ENCODE measurements at places on chromosomes 7 and 10.

DNA sequence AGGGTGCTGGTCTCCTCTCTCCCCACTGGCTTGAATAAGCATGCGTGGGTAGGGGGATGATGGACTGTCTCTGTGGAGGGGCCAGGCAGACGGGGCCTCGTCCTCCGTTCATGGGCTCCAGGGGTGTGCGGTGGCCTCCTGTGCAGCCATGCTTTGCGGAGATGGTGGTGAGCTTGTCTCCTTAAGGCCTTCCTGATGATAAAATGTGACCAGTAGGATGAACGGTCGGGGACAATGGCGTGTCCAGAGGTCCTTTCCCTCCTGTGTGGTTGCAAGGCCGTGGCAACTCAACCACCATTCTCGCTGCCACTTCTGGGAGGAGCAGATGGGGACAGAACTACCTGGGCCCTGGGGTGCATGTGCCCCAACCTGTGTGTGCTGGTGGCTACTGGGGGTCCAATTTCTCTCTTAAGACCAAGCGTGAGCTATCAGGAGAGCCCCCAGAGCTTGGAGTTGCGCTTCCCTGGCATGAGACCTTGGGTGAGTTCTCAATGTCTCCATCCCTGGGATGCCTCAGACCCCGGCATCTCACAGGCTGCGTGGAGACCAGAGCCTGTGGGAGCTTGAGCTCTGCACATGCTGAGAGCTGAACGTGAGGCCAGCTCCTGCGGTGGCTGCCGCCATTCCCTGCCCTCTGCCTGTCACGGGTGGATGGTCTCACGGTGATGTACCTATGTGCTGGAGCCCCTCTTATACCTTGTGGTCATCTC is 112.2 kb downstream of the INPP5A start:
- DNase-seq: no peak

GRCh38 chr10:96565774-96566173 is 21.0 kb downstream of the TM9SF3 start:
- DNase-seq: no peak

- no peak for DNase-seq
These were observed 12.0 kb upstream of the CRHR2 start for GRCh38 chr7:30694218-30694745.

- no peak for DNase-seq
These were observed 83.9 kb downstream of the OSBPL3 start for GRCh38 chr7:24896031-24896501.

GRCh38 chr10:29926693-29927048 is 132.7 kb downstream of the JCAD start:
- no peak for DNase-seq

DNA sequence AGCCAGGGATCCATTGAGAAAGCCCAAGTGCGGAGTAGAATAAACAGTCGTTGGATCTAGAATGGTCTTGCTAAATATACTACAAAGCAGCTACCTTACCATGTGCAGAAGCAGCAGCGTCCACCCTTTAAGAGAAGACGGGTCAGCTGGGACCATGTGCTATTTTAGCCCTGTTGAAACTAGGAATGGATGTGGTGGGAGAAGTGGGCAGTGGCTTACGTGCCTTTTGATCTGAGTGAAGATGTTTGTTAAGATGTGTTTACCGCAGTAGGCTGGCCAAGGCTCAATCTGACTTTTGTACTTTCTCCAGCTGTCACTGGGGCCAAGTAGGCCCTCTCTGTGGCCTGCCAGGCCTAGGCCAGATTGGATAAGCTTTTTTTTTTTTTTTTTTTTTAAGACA is 9.2 kb downstream of the HABP2 start:
- no peak for DNase-seq

- DNase-seq: no peak
These were observed 75.0 kb downstream of the AASS start for GRCh38 chr7:122068999-122069398.

DNA sequence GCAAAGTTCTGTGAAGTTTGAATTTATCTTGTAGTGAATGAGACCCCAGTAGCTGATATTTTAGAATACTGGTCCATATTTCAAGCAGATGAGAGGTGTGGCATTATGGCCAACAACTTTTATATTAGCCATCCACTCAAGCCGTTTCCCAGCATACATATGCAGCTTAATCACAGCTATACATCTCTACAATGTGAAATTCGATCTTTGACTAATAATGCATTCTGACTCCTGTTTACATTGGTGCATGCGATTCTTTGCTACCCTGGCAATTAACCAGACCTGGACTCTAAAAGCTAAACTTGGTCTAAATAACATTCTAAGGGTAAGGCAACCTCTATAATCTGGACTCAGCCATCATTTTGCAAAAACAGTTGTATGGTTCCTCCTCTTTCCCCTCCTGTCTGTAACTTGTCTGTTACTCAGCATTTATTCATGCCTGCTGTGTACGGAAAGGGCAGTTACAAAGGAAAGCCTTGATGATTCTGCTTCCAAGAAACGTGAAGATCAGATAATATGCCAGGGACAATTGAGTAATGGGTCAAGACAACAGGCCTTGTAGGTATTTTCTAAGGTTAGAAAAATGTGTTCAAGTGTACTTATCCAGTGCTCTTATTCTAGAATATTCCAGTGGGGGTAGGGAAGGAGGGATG is 50.6 kb downstream of the PNLIPRP2 start:
- no peak for DNase-seq

DNA sequence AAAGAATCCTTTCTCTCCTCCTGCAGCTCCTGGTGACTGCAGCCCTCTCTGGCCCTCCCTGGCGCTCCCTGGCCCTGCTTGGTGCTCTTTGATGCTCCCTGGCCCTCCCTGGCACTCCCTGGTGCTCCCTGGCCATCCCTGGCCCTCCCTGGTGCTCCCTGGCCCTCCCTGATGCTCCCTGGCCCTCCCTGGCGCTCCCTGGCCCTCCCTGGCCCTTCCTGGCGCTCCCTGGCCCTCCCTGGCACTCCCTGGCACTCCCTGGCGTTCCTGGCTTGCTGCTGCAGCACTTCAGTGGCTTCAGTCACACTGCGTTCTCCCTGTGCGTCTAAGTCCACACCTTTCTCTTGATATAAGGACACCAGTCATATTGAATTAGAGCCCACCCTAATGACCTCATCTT is 15.2 kb upstream of the FGFR2 start:
- no peak for DNase-seq

- no peak for DNase-seq
These were observed 170.3 kb downstream of the NEURL1 start for GRCh38 chr10:103663802-103664201.

- DNase-seq: no peak
These were observed 191.6 kb downstream of the FANK1 start for GRCh38 chr10:126087796-126088505.

- DNase-seq: no peak
These were observed 10.1 kb downstream of the LIMK1 start for GRCh38 chr7:74093671-74094223.

DNA sequence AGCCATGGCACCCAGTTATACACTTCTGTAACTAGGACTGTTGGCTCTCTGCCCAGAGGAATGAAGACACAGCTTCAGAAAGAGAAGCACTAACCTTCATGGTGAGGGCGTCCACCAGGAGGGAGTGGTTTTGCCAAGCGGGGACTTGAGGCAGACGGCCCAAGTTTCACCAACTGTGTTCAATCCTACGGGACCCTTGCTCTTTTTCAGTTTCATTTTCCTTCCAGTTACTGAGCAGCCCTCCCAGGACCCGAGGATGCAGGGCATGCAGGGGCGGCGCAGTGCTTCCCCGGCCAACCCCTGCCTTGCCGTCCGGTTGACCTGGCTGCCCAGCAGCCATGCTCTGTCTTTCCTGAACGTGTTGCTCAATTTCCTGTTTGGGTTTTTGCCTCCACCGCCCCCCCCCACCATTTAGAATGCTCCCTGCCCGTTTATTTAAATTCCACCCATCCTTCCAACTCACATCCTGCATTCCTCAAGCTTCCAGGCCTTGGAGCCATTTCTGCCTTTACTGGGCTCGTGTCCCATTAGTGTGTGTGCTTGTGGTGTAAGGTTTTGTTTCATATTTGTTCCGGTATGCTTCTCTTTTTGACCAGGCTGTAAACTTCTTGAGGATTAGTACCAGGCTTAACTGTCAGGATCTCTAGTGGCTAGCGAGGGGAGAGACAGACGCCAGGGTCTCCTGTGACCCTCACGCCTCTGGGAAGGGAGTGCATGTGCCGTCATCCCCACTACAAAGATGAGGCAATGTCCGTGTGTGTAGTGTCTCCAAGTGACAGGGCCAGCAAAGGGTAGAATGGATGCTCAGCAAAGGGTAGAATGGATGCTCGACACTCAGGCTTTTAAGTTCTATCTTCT is 31.6 kb downstream of the IL15RA start:
- DNase-seq: no peak

DNA sequence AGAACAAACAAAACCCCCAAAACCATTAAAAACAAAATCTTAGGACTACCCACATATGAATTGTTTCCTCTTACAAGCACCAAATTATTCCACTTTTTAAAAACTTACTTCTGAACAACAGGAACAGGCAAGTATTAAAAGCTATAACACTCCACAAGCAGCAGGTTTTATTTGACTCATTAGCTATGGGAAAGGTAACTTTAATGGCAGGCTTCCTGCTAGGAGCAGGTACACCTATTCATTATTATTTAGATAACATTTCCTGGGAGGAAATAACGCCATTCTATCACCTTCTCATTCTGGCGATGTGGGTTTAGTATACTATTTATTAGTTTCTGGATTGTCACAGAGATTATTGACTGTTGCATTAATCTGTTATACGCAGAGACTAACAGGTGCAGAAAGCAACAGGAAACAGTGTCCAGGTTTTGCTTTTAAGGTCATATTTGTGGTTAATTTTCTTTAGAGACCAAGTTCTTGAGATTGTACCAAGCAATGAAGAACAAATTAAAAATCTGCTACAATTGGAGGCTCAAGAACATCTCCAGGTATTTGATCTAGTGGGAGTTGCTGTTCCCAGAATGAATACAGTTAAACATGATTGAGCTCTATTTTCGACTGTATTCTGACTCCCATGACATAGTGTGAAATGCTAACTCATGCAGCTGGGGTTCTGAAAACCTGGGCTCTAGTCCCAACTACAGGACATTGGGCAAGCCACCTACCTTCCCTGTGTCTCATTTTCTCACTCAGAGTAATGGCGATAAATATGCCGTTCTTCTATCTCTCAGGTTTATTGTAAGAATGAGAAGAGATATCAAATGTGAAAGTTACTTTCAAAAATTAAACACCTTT is 2.0 kb downstream of the CPA2 start:
- no peak for DNase-seq

DNA sequence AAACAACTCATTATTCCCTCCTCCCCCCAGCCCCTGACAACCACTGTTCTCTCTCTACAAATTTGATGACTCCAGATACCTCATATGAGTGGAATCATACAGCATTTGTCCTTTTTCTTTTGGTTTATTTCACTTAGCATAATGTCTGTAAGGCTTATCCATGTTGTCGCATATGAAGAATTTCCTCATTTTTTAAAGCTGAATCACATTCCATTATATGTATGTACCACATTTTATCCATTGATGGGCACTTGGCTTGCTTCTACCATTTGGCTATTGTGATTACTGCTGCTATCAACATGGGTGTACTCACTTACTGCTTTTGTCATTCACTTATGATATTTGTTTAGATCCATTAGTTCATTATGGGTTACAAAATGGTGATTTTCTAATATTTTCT is 112.8 kb downstream of the BUB3 start:
- no peak for DNase-seq

GRCh38 chr10:31607481-31607880 is 288.5 kb downstream of the ZEB1 start:
- no peak for DNase-seq

DNA sequence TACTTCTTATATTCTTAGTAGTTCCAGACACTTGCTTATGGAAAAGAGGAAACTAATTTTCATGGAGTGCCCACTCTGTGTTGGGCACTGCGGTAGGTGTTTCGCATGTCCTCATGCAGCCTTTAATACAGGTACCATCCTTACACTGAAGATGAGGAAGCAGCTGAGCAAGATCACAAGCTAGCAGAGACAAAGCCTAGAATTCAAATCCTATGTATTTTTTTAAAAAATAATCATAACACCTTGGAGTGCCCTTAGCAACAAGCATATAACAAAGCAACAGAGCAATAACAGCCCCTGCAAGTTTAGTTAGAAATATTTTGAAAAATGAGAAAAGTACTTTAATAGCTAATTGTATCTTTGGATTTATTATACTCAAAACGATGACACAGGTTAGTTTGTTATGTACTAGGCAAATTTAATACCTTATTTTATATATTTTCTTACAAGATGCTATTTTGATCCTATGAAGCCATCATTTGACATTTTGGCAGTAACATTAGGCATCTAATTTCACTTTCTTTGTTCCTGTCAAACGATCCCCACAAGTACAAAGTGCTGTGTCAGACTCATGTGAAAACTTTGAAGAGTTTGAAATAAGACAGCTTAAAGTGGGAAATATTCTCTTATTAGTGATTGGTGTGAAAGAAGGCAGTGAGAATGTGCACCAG is 245.8 kb downstream of the CDK14 start:
- no peak for DNase-seq

DNA sequence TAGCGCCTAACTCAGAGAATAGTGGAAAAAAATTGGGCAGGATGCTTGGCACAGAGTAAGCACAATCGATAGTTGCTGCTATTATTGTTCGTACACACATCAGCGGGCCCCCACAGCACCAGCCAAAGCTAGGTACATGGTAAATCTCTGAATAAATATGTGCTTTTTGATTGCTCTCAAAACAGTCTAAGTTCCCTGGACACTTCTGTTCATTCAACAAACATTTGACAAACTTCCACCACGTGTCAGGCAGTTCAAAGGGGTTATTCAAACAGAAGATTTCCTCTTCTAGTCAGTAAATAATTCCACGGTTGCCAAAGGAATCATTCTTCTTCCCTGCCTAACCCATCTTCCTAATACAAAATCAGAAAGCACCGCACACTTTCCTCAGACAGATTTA is 150.8 kb downstream of the DGKI start:
- no peak for DNase-seq

GRCh38 chr10:89369156-89370105 is 8.4 kb upstream of the IFIT1B start:
- no peak for DNase-seq

GRCh38 chr10:50740293-50740648 is 535 bp downstream of the ASAH2B start:
- no peak for DNase-seq

GRCh38 chr10:73408978-73409521 is 4.8 kb downstream of the ANXA7 start:
- no peak for DNase-seq

DNA sequence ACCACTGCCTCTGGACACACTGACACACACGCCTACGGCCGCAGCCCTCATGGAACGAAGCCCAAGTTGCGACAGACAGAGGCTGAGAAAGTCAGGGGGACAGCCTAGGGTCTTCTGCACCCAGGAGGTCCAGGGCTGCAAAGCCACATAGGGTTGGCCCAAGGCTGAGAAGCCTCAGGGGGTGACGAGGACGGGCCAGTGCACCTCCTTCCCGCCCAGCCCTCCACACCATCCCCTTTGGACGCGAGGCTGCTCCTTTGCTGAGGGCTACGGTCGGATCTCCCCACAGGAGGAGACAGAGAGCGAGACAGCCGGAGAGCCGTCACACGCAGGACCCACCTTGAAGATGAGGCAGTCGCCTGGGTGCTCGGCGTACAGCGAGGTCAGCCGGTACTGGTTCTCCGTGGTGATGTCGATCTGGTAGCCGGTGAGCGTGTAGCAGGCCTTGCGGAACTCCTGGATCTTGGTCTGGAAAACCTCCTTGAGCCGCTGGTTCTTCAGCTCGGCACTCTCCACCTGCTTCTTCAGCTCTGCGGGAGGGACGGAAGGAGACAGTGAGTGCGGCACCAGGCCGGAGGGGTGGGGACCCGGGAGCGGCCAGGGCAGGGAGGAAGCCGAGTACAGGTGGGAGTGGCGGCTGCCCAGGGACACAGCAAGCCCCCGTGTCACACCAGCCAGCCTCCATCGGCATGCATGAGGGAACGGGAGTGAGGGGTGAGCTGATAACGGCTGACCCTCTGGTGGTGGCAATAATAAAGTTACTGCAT is 228.0 kb downstream of the ELFN1 start:
- DNase-seq: no peak

Measured in stimulated activated CD8-positive, alpha-beta memory T cell treated with anti-CD3 and anti-CD28 coated beads, Interleukin-4, amount 100 ng/mL, for 1 hour (primary cell).